A549 treated with dexamethasone at 1 μM for 4 hours (cell line): ENCODE measurements at places on chromosomes 1 and 21. TPM values are rescaled to one million over a fixed set of nuclear protein-coding genes. Genes with fewer than 3 reads are reported as not detected.

Gene FCER1G
- total RNA-seq = 0.23 to 0.34 TPM (median 0.25 TPM) in 3 of 5 replicates, not detected in the others

Gene CLCA4
- total RNA-seq = not detected in 5 replicates

Gene BEND5
- total RNA-seq = not detected in 5 replicates

Gene FCRL4
- not detected in 5 replicates for total RNA-seq

Gene TAS1R2
- total RNA-seq = not detected in 5 replicates

Gene ZNF683
- not detected in 5 replicates for total RNA-seq

Gene LRRC38
- 0.06 to 0.13 TPM (median 0.07 TPM) in 4 of 5 replicates, not detected in the other for total RNA-seq

Gene APOBEC4
- not detected in 5 replicates for total RNA-seq

Gene CFHR3
- total RNA-seq = 0.06 to 0.21 TPM (median 0.12 TPM) in 4 of 5 replicates, not detected in the other

Gene CFHR1
- total RNA-seq = 0.17 to 0.19 TPM (median 0.18 TPM) in 5 replicates

Gene RAB42
- total RNA-seq = 2.5 to 4.0 TPM (median 3.1 TPM) in 5 replicates
